ENCODE measurements at places on chromosomes 2 and 18. TPM values are rescaled to one million over a fixed set of nuclear protein-coding genes. Genes with fewer than 3 reads are reported as not detected.

SPATA3 gene
- not detected for total RNA-seq

SP9 gene
- 0.15 TPM for total RNA-seq

HK2 gene
- total RNA-seq, result 16.2 TPM

HOXD8 gene
- not detected for total RNA-seq

IL1B gene
- total RNA-seq, result not detected

ZNF407 gene
- total RNA-seq, result 4.0 TPM

DIPK1C gene
- total RNA-seq, result 0.22 TPM

MXD1 gene
- 0.70 TPM for total RNA-seq

DYSF gene
- total RNA-seq, result 9.5 TPM

RGPD4 gene
- total RNA-seq, result not detected

LOXL3 gene
- total RNA-seq, result 7.7 TPM

UGT1A7 gene
- not detected for total RNA-seq
